Keratinocyte (primary cell): ENCODE measurements at places on chromosomes 3 and 15. TPM values are rescaled to one million over a fixed set of nuclear protein-coding genes. Genes with fewer than 3 reads are reported as not detected.

Gene UBA7
- polyA plus RNA-seq = 5.4 to 10.4 TPM (median 7.7 TPM) in 3 replicates

GRCh38 chr15:72965671-72966070 is 86.6 kb upstream of the NEO1 start:
- no peak overlapping the region for H3K27ac ChIP-seq
- H3K36me3 ChIP-seq = no peaks in the 10 kb centered on the region
- no peaks in the 10 kb centered on the region for H3K4me1 ChIP-seq
- DNase-seq = no peak
- no peaks in the 10 kb centered on the region for H3K27me3 ChIP-seq

Gene SPINK8
- polyA plus RNA-seq = not detected in 3 replicates

DNA sequence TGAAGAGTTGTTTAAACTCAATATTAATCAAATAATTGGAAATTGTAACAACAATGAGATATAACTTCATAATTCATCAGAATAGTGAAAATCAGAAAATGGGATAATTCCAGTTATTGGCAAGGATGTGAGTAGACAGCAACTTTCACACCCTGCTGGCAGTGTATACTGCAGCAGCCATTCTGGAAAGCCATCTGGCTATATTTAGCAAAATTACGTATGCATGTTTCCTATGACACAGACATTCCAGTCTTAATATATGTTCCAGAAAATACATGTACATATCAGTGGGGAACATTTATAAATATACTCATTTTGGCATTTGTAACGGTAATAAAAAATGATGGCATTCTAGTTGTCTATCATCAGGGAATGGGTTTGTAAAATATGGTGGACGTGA is 564.1 kb downstream of the GBE1 start:
- no peaks in the 10 kb centered on the region for H3K4me1 ChIP-seq
- H3K27ac ChIP-seq = no peak overlapping the region
- H3K27me3 ChIP-seq = no peaks in the 10 kb centered on the region
- no peak for DNase-seq
- no peak overlapping the region for H3K4me3 ChIP-seq

DNA sequence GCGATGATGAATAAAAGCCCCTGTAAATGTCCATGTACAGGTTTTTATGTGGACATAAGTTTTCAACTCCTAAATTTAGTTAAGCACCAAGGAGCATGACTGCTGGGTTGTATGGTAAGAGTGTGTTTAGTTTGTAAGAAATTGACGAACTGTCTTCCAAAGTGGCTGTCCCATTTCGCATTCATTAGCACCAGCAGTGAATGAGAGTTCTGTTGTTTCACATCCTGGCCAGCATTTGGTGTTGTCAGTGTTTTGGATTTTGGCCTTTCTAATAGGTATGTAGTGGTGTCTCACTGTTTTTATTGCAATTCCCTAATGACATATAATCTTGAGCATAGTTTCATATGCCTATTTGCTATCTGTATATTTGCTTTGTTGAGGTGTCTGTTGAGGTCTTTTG is 3.7 kb downstream of the ZNF621 start:
- no peak overlapping the region for H3K4me3 ChIP-seq
- H3K27me3 ChIP-seq = no peaks in the 10 kb centered on the region
- DNase-seq = no peak
- no peak overlapping the region for H3K27ac ChIP-seq

Gene XCR1
- polyA plus RNA-seq = 0.01 to 0.26 TPM (median 0.02 TPM) in 3 replicates

- no peak overlapping the region for H3K4me3 ChIP-seq
- H3K27me3 ChIP-seq = no peaks in the 10 kb centered on the region
- DNase-seq = no peak
- peaks cover 4% of the 10 kb centered on the region for H3K4me1 ChIP-seq
- H3K36me3 ChIP-seq = no peaks in the 10 kb centered on the region
- no peak overlapping the region for H3K27ac ChIP-seq
Observed at GRCh38 chr3:14290631-14291385, 111.6 kb upstream of the SLC6A6 start.

Gene GOLGA8S
- polyA plus RNA-seq = 0.01 TPM in 1 of 3 replicates, not detected in the others

- H3K27me3 ChIP-seq = no peaks in the 10 kb centered on the region
- peaks cover 24% of the 10 kb centered on the region for H3K4me1 ChIP-seq
- H3K4me3 ChIP-seq = no peak overlapping the region
- no peak for DNase-seq
- no peak overlapping the region for H3K27ac ChIP-seq
- H3K36me3 ChIP-seq = no peaks in the 10 kb centered on the region
Observed at GRCh38 chr3:99537416-99537815, 101.0 kb upstream of the COL8A1 start.

DNA sequence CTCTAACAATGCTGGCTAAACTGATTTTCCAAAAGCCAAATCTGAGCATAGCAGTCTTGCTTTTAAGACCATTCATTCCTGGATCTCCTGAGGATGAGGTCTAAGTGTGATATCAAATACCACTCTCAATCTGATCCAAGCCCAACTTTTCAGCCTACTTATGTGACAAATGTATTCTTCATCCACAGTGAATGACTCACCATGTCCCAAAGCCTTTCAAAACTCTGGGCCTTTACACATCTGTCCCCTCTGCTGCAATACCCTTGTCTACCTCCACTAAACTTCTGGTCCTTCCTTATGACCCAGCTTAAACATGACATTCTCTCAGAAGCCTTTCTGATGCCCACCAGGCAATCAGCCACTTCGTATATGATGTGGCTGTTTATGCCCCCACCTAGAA is 4.6 kb downstream of the ANAPC13 start:
- peaks cover 50% of the 10 kb centered on the region for H3K4me1 ChIP-seq
- no peak overlapping the region for H3K27ac ChIP-seq
- H3K4me3 ChIP-seq = no peak overlapping the region
- peaks cover 26% of the 10 kb centered on the region for H3K36me3 ChIP-seq
- DNase-seq = no peak

Gene STRA6
- 0.09 TPM in 1 of 3 replicates, not detected in the others for polyA plus RNA-seq

- no peak overlapping the region for H3K27ac ChIP-seq
- H3K36me3 ChIP-seq = no peaks in the 10 kb centered on the region
- H3K4me1 ChIP-seq = no peaks in the 10 kb centered on the region
Observed at GRCh38 chr3:118478706-118479276, 555.9 kb downstream of the IGSF11 start.

Gene SLC28A2
- not detected in 3 replicates for polyA plus RNA-seq

- no peak overlapping the region for H3K4me3 ChIP-seq
- no peaks in the 10 kb centered on the region for H3K36me3 ChIP-seq
- DNase-seq = no peak
- H3K27ac ChIP-seq = no peak overlapping the region
Observed at GRCh38 chr3:183208260-183208659, 44.8 kb upstream of the B3GNT5 start.

DNA sequence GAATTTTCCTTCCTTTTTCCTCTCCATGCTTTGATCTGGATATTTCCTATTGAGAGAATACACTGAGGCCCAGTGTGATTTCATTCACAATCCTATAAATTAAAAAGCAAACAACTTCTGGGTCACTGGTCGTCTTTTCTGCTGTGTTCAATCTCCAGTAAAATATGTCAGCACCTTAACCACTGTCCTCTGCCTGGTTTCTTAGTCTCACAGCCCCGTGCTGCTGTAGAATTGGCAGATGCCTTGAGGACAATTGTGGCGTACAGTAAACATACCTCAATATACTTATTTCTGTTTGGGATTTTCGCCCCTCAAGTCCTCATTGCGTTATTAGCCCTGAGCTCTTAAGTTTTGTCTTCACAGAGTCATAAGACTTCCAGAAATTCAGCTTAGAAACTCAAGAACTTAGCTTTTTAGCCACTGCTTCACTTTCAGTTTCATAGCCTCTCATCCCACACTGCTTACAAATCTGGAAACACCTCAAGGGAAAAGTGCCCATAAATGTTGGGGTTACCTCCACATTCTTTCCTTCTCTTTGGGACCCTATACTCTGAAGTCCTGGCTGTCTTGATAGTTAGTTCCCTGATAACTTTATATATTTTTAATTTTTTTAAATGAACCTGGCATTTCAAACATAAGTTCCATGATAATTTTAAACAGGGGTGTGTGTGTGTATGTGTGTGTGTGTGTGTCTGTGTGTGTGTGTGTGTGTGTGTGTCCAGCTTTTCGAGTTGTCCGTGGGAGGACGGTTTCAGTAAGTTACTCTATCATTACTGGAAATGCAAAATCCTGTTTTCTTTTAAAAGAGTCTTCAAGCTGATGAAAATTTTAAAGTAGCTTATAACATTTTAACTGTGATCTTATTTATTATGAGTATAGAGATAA is 238.4 kb upstream of the CTDSPL start:
- no peaks in the 10 kb centered on the region for H3K36me3 ChIP-seq
- H3K4me1 ChIP-seq = peaks cover 4% of the 10 kb centered on the region
- H3K4me3 ChIP-seq = no peak overlapping the region

- no peak overlapping the region for H3K4me3 ChIP-seq
- no peak overlapping the region for H3K27ac ChIP-seq
- DNase-seq = no peak
Observed at GRCh38 chr3:141216975-141217374, 14.7 kb upstream of the PXYLP1 start.

Gene ARNT2
- 0.08 to 0.17 TPM (median 0.16 TPM) in 3 replicates for polyA plus RNA-seq

DNA sequence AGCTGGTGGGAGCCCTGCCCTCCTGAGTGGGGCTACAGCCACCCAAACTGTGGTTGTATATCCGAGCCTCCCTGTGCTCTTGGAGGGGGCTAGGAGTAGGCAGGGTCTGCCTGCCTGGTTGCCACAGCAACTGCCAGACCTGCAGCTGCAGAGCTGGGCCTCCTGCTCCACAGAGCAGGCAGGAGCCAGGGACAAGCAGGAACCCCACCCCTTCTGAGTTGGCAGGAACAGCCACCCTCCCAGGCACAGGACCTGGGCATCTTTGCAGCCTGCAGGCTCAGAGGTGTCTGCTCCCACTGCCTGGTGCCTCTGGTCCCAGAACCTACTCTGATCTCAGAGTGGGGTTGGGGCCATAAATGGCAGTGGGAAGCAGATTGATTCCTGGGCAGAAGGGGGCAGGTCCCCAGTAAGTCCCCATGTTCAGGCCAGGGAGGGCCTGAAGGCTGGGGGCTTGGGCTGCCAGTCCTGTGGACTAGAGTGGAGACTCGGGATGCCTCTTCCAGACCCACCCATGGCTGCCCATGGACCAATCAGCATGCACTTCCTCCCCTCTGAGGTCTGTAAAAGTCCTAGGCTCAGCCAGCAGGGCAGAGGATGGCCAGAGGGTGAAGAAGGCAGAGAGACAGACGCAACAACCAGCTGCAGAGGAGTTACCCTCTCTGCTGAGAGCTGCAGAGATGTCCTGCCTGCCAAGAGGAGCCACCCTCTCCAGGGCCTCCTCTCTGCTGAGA is 10.3 kb upstream of the LRRC31 start:
- no peaks in the 10 kb centered on the region for H3K27me3 ChIP-seq
- H3K27ac ChIP-seq = no peak overlapping the region
- no peak overlapping the region for H3K4me3 ChIP-seq
- no peaks in the 10 kb centered on the region for H3K36me3 ChIP-seq

GRCh38 chr3:61957259-61957658 is 395.9 kb downstream of the PTPRG start:
- DNase-seq = no peak
- no peak overlapping the region for H3K4me3 ChIP-seq
- no peak overlapping the region for H3K27ac ChIP-seq
- peaks cover 40% of the 10 kb centered on the region for H3K4me1 ChIP-seq

Gene SNX22
- polyA plus RNA-seq = 0.03 to 0.04 TPM in 2 of 3 replicates, not detected in the other

Gene TLR9
- not detected in 3 replicates for polyA plus RNA-seq

Gene MKRN3
- not detected in 3 replicates for polyA plus RNA-seq

- no peak for DNase-seq
- no peak overlapping the region for H3K4me3 ChIP-seq
- H3K27me3 ChIP-seq = no peaks in the 10 kb centered on the region
- no peaks in the 10 kb centered on the region for H3K4me1 ChIP-seq
- H3K27ac ChIP-seq = no peak overlapping the region
Observed at GRCh38 chr3:41701191-41701698, 260.7 kb downstream of the ULK4 start.

GRCh38 chr3:196670339-196670738 is 30.8 kb downstream of the NRROS start:
- H3K4me3 ChIP-seq = no peak overlapping the region
- peaks cover 6% of the 10 kb centered on the region for H3K27me3 ChIP-seq
- H3K4me1 ChIP-seq = no peaks in the 10 kb centered on the region
- DNase-seq = no peak
- H3K27ac ChIP-seq = no peak overlapping the region

Gene SLC24A5
- polyA plus RNA-seq = 0.04 TPM in 1 of 3 replicates, not detected in the others

Gene ATP13A5
- polyA plus RNA-seq = not detected in 3 replicates

Gene SI
- polyA plus RNA-seq = not detected in 3 replicates

Gene CLRN1
- not detected in 3 replicates for polyA plus RNA-seq

Gene CASR
- polyA plus RNA-seq = 0.01 TPM in 1 of 3 replicates, not detected in the others

- peaks cover 43% of the 10 kb centered on the region for H3K4me1 ChIP-seq
- H3K4me3 ChIP-seq = no peak overlapping the region
- no peaks in the 10 kb centered on the region for H3K27me3 ChIP-seq
Observed at GRCh38 chr3:170813266-170813665, 56.7 kb downstream of the RPL22L1 start.

Gene SKOR1
- polyA plus RNA-seq = 0.03 TPM in 2 of 3 replicates, not detected in the other

Gene PYGO1
- polyA plus RNA-seq = 1.5 to 2.2 TPM (median 2.0 TPM) in 3 replicates

Gene CERS3
- 8.4 to 29.1 TPM (median 23.5 TPM) in 3 replicates for polyA plus RNA-seq

Gene OIP5
- 1.9 to 9.8 TPM (median 6.7 TPM) in 3 replicates for polyA plus RNA-seq

DNA sequence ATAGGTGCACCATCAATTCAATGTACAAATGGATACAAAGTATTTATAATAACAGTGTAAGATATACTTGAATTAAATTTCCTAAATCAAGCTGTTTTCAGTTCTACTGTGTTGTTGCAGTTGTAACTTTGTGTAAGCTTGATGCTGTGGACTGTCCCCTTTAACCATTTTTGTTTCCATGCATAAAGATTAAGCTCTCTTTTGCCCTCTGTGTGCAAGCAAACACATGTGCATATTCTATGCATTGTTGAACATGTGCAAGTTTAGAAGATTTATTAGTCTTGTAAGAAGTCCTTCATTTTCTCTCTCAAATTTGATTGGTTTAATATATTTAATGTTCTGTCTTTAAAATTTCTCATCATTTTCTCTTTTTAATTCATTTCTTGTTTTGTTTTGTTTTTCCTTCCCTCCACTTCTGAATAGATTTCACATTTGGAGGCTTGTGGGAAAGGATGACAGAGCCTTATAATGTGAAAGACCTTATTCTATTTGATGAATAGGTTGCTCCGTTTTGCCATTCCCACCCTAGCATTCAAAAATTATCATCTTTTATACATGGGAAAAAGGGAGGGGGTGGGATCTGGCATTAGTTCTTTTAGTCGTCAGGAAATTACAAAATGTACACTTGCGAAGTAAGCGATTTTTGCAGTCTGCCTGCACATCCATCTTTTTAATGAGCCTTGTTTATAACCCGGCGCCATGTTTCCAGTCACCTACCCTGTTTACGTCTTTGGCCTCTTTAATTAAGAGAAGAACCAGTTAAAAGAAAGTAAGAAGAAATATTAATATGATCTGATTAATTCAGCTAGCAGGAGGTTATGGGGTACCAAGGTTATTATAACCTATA is 961.5 kb upstream of the NR2F2 start:
- H3K36me3 ChIP-seq = no peaks in the 10 kb centered on the region
- no peak overlapping the region for H3K4me3 ChIP-seq
- H3K27ac ChIP-seq = no peak overlapping the region
- DNase-seq = no peak
